ENCODE measurements at places on chromosomes 4 and X.

- DNase-seq = no peak
These were observed 95.4 kb upstream of the ADRA2C start for GRCh38 chr4:3670521-3671519.

- DNase-seq = no peak
These were observed 5.1 kb downstream of the USP27X start for GRCh38 chrX:49884290-49884862.

- no peak for DNase-seq
These were observed 11.9 kb upstream of the MXD4 start for GRCh38 chr4:2273657-2274319.

DNA sequence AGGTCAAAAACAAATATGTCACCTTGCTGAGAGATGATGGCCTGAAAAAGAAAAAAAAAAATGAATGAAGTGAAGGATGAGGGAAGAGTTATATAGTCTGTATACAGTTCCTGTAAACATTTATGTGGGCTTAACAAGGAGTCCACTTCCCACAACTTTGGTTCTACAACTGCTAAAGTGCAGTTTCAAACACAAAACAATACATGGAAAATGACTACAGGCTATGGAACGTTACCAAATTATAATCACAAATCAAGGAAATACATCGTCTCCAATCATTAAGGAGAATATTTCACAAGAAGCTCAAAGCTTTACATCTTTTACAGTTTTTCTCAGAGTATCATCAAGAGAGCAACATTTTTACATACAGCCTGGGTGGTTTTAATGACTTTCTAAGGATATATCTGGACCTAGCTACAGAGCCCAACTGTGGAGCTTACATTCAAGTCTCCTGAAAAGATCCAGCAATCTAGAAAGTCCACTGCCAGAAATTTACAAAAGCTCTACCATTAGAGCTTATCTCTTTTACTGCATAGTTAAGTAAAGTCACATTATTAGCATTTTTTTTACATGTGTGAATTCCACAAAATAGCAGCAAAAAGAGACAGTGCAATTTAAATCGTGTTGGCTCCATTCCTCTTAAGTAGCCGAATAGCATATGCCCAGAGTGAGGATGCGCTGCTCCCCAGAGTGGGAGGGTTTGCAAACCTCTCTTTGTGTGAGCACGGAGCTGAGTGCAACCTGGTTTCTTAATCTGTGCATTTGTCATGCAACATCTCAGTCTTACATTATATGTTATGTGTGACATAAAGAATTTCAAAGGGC, 128.3 kb downstream of the MANBA start:
- DNase-seq = no peak

DNA sequence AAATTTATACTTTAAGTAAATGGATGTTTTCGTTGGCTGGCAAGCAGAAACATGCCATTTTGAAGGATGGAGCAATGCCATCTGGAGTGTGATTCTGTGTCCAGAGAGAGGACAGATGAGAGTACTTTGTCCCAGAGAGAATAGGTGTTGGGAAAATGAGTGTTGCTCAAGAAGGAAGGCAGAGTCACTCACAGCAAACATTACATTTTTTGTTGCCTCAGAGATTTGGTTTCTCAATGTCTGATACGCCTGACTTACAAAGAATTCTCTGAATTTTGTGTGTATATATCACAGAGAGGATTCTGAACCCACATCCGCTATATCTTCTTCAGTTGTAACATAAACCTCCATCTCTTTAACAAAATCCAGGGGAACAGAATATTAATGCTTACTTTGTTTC, 102.8 kb upstream of the PCDH18 start:
- DNase-seq = no peak

DNA sequence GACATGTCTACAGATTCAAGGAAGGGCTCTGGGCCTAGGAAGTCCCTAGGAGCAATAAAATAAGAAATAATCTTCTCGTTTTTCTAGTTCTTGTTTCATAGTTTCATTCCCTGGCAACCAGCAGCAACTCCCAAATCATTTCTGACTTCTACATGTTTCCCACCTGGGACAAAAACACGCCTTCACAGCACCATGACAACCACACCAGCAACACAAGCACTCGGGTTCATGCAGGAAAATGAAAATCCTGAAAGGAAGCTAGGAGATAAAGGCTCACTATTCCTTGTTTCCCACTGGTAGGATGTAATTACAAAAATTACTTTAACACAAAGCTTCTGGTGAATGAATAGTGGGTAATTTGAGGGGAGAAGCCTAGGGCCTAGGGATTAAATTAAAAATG, 158.9 kb downstream of the ADAMTS3 start:
- no peak for DNase-seq

GRCh38 chrX:115642895-115643530, 82.0 kb downstream of the PLS3 start:
- no peak for DNase-seq

DNA sequence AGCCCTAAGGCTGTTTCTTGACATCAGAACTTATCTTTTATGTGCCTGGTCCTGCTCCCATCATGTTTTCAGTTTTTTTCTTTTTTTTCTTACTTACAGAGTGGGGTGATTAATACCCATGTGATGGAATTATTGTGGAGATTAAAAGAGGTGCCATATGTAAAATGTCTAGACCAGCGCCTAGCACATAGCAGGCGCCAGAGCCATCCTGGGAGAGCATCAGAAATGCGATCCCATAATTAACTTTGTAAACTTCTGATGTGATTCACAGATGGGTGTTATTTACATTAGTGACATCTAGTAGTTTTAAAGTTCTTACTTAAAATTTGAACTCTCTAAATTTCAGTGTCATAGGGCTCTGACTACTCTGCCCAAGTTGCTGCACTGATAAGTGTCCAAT, 66.2 kb upstream of the PGRMC2 start:
- DNase-seq = no peak

GRCh38 chr4:98564852-98565251, 93.6 kb downstream of the TSPAN5 start:
- no peak for DNase-seq

- DNase-seq = no peak
These were observed 137.2 kb upstream of the WDR1 start for GRCh38 chr4:10253765-10254164.

GRCh38 chr4:182788201-182788600, 129.0 kb downstream of the DCTD start:
- DNase-seq = no peak

DNA sequence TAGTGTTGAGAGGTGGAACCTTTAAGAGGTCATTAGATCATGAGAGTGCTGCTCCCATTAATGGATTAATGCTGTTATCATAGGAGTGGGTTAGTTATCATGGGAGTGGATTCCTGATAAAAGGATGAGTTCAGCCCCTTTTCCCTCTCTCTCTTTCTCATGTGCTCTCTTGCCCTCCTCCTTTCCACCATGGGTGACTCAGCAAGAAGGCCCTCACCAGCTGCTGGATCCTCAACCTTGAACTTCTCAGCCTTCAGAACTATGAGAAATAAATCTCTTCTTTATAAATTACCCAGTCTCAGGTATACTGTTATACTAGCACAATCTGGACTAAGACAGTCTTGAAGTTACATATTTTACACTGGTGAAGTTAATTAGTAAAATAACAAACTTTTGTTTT, 10.0 kb upstream of the CDKL5 start:
- DNase-seq = no peak

DNA sequence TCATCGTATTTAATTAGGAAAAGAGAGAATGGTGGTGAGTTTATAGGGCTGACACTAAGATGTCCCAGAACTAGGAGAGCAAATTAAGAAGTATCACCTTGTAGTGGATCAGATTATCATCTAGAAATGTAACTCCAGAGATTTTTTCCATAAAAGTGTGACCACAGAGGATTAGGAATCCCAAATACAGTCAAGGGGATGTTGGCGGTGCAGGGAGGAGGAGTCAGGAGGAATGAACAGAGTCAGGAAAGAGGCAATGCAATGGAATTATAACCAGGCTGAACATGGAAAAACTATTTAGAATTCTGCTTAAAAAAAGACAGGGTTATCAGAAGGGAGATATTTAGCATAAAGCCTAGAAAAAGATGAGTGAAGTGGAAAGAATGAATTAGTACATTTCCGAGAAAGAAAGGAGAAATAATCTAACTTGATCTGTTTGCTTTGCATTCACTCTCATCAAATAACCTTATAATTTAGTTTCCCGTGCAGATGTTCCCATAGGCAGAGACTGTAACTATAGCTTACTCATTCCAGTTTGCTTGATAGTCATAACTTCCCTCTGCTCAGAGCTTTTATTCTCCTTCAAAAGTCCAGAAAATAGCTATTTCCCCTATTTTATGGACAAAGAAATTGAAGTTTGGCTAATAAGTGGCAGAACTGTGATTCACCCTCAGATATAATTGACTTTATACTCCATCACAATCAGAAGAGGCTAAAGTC, 56.4 kb downstream of the SCFD2 start:
- DNase-seq = no peak

- no peak for DNase-seq
These were observed 30.2 kb downstream of the SPINK2 start for GRCh38 chr4:56791316-56791715.

DNA sequence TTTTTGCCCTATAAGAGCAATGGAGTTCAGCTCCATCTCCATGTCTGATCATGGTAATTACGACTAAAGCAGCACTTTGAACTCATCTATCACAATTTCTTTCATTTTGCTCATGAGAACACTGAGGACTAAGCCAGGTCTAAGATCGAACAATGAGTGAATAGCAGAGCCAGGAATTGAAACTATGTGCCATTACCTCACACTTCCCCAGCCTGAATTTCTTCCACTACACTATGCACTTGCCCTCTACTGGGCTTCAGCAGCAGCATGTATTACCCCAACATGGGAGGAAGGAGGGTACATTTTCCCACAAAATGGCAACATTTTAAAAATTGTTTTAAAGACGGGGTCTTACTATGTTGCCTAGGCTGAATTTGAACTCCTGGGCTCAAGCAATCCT, 274.7 kb upstream of the FGF13 start:
- DNase-seq = no peak

GRCh38 chr4:177220376-177220775, 89.3 kb upstream of the NEIL3 start:
- DNase-seq = no peak

GRCh38 chr4:56680266-56680665, 830 bp downstream of the HOPX start:
- DNase-seq = no peak

GRCh38 chr4:85607624-85608023, 132.7 kb downstream of the ARHGAP24 start:
- DNase-seq = no peak

Data from C1 segment of cervical spinal cord (tissue), 14 donors.